ENCODE measurements at places on chromosomes 13 and 19.

- no peak for DNase-seq
Measured at GRCh38 chr19:47417107-47417745, 2.1 kb downstream of the MEIS3 start.

GRCh38 chr13:74794147-74794546, 659.9 kb upstream of the KLF12 start:
- no peak for DNase-seq

- no peak for DNase-seq
Measured at GRCh38 chr19:18295034-18295451, 13.6 kb upstream of the JUND start.

- DNase-seq = no peak
Measured at GRCh38 chr19:17843908-17844490, 3.8 kb downstream of the JAK3 start.

- DNase-seq = no peak
Measured at GRCh38 chr19:53898636-53899341, 10.3 kb upstream of the CACNG7 start.

GRCh38 chr13:110635405-110636002, 20.2 kb downstream of the NAXD start:
- DNase-seq = no peak

DNA sequence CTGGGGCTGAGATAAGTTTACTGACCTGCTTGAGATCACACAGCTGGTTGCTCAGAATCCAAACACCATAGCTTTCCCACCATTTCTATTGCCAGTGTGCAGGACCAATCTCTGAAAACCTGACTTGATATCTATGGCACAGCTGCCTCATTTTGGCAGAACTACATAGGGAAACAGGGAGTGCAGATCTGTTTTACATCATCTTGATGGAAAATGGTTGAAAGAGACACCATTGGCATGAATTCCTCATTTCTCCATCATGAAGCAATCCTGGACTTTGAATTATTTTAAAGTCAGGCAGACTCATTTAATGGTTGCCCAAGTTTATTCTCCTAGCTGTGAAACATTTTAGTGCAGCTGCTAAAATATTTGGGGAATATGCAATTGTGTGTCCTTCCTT, 1628.2 kb upstream of the SLC10A2 start:
- no peak for DNase-seq

- no peak for DNase-seq
Measured at GRCh38 chr13:108728370-108728769, 99.0 kb downstream of the MYO16 start.

DNA sequence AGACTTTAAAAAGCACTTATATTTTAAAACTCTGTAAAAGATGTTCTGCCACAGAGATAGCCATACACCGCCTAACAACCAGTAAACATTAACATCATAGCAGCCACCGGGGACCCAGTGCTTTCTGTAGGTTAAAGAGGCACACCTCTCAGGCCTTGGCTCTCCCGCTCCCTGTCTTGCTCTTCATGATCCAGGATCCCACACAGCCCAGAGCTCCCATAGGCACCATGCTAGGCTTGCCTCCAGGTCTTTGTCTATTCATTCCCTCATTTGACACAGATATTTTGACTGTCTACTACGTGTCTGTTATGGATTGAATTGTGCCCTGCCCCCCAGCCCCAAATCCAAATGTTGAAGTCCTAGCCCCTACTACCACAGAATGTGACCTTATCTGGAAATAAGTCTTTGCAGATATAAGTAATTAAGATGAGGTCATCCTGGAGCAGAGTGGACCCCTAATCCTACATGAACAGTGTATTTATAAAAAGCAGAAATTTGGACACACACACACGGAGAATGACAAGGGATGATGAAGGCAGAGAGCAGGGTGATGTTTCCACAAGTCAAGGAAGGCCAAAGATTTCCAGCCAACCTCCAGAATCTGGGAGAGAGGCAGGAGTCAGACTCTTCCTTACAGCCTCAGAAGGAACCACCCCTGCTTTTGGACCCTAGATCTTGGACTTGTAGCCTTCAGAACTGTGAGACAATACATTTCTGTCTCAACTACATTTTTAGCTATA, 272.6 kb downstream of the DNAJC15 start:
- DNase-seq = no peak

DNA sequence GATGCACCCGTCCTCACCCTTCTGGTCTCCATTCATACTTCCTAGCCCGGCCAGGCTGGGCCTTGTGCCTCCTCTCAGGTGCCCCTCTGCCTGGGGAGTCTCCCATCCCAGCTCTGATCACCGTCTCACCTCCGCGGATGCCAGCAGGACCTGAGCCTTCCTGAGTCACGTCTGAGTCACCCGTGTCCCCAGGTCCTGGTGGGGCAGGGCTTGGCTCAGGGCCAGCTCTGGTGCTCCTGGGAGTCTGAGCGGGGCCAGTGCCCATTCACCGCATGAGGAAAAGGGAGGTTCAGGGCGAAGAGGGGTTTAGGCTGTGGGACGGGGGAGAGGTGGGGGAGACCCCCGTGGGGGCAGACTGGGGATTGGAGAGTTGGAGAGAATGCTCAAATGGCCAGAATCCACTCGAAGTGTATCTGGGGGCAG, 593 bp downstream of the ATP8B3 start:
- DNase-seq = peak; percentile 65

DNA sequence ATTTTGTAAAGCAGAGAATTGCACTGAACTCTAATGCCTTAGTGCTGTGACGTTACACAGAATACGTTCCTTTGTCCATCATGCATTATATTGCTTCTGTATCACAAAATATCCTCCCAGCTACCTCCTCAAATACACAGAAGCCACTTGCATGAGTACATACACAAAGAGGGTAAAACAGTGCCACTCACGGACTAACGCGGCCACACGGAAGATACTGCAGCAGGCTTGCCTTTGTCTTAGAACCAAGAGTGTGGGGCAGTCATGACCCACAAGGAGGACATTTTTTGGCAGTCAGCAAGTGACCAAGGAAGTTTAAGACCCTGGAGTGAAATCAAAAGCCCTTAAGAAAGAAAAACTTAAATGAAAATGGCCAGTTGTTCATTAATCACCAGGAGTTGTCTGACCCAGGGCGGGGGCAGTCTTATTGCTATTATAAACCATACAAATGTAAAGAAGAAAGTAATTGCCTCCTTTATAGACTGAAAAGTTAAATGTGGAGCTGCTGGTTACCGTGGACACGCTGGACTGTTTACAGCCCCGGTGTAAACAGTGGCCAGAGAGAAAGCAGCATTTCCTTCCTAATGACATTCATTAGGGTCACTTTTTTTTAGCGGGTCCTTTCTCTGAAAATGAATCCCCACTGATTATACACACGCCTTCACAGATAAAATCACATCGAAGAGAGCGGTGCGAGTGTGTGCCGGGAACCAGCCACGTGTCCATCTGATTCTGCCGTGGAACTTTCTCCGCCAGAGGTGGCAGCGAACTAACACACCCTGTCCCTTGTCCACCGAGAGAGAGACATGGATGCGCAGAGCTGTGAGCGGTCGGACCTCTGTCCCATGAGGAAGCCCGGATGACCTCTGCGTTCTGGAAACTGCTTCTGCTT, 66.8 kb downstream of the SOX1 start:
- DNase-seq = no peak

DNA sequence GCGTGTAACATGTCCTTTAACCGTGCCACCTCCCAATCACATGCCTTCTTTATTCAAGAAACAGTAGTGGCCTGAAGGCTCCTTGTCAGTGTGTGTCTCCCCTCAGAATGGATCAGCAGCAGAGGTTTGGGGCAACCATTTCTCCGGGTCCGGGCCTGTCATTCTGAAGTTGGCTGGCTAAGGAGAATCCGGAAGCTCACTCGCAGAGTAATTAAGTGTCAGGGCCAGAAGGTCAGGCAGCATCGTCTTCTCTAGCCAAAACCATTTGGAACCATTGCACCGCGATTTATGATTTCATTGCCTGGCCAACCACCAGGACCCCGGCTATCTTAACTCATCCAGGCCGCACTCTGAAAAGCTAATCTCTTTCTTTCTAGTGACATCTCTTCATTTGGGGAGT, 550.8 kb downstream of the EFNB2 start:
- no peak for DNase-seq

GRCh38 chr13:46679369-46680120, 117.4 kb downstream of the ESD start:
- DNase-seq = no peak

GRCh38 chr19:49506575-49507105, 5.8 kb upstream of the FCGRT start:
- peak; percentile 83 for DNase-seq

Measured in erythroblast (primary cell).